ENCODE measurements at places on chromosomes 11 and 22.

GRCh38 chr11:13667245-13667644 lies 1.2 kb upstream of the FAR1 start:
- no peak for DNase-seq

GRCh38 chr11:43341159-43341558 lies 17.6 kb upstream of the TTC17 start:
- DNase-seq = no peak

- DNase-seq = no peak
Observed at GRCh38 chr11:81253244-81253643, 1480.4 kb downstream of the FAM181B start.

DNA sequence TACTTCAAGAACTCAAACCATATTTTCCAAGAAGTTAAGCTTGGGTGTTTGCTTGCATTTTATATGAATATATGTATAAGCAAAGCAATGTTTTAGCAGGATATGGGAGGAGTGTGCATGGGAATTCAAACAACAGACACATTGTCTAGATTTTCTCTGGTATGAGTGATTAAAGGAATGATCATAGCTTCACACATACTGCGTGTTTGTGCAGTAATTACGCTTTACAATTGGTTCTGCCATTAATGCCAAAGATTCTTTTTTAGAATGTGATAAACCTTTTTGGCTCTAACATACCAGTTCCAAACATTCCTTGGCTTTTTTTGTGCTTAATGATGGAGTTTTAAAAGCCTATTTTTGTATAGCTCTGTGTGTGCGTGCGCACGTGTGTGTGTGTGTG lies 54.0 kb downstream of the CCDC34 start:
- no peak for DNase-seq

GRCh38 chr22:40196628-40197360 lies 19.1 kb downstream of the TNRC6B start:
- no peak for DNase-seq

GRCh38 chr22:47783433-47784366 lies 1021.2 kb downstream of the TBC1D22A start:
- no peak for DNase-seq

DNA sequence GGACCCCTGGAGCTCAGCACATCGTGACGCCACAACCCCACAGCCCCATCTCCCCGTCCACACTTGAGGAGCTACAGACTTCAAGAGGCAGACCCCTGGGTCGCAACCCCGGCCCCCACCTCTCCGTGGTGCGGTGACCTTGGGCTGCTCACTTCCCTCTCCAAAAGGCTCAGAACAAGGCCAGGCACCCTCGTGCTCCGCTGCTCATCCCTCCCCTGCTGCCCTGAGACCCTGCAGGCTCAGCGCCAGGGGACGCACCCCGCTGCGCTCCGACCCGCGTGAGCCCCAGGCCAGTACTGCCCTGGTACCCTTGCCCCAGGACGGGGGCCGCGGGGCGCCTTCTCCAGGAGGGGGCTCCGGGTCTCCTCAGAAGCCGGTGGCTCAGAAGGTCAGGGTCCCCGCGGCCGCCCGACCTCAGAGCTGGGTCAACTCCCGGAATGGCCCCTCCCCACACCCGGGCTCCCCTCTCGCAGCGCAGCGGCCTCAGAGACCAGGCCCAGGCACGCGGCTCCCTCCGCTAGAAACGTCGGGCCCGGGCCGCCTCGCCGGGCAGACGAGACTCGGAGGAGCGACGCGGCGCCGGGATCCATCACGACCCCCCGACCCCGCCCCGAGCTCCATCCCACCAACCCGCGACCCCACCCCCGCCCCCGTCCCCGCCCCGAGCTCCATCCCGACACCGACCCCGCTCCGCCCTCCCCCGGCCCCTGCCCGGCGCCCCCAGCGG lies 563 bp downstream of the GATD1 start:
- DNase-seq = no peak

- no peak for DNase-seq
Observed at GRCh38 chr11:83881428-83881827, 595.3 kb upstream of the CCDC90B start.

GRCh38 chr22:37269936-37270678 lies 12.2 kb upstream of the CYTH4 start:
- no peak for DNase-seq

DNA sequence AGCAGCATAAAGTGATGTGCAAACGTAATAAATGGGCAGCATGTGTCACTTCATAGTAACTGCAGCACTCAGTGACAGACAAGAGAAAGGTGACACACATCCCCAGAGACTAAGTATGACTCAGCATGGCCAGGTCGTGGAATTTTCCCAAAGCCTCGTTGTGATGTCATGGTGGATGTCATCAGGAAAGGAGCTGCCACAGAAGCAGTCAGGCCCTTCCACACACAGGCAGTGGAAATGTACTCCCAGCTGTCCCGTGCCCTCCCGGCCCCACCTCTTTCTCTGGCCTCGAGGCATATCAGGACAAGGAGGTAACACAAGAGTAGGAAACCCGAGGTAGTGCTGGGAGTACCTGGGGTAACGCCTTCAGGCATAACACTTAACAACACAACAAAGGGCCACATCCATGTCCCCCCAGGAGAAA lies 8.1 kb downstream of the PC start:
- no peak for DNase-seq

DNA sequence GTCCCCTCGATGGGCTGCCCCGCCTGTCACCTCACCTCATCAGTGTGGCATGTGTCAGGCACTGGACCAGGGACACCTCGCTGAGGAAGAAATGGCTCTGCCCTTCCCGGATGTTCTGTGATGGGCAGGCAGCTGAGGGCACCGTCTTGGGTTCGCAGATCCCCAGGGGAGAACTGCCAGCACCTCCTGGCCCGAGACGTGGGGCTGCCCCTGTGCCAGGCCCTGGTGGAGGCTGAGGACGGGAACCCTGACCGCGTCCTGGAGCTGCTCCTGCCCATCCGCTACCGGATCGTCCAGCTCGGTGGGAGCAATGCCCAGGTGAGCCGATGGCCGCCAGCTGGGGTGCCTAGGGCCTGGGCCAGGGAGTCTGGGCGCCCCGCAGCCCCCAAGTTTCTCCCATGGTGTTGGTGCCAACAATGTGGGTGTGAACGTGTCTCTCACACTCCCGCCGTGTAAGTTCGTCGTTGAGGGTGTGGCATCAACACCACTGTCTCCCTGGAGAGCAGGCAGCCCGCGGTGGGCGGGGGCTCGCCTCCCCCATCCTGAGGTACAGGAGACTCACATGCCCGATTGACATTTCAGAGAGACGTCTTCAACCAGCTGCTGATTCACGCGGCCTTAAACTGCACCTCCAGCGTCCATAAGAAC lies 7.3 kb upstream of the GTSE1 start:
- DNase-seq = no peak

DNA sequence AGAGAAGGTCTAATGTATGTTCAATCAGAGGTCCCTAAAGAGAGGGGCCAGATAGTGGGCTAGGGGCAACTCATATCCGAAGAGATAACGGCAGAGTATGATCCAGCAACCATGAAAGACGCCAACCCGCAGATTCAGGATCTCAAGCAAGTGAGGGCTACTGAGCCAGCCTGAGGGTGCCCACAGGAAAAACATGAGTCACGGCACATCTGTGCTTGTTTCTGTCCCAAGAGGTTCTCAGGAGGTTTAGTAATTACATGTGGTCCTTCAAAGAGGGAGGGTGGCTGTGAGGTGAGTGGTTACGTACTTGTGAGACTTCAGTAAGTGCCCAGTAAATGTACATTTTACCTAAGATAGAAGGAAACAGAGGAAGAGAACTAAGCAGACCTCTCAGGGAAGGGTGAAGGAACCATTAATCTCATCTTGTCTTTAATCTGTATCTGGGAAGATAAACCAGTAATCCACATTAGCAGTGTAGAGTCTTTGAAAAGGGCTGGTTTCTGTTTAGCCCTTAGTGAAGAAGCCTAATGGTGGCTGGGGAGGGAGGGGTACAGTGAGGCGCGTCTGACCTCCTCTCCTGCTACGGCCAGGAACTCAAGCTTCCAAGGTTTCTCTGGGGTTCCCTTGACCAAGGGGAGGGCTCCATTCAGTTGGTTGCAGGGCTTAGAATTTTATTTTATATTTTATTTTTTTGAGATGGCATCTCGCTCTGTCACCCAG lies 10.2 kb downstream of the SIRT3 start:
- no peak for DNase-seq

GRCh38 chr22:24504956-24505736 lies 10.0 kb downstream of the UPB1 start:
- DNase-seq = no peak

DNA sequence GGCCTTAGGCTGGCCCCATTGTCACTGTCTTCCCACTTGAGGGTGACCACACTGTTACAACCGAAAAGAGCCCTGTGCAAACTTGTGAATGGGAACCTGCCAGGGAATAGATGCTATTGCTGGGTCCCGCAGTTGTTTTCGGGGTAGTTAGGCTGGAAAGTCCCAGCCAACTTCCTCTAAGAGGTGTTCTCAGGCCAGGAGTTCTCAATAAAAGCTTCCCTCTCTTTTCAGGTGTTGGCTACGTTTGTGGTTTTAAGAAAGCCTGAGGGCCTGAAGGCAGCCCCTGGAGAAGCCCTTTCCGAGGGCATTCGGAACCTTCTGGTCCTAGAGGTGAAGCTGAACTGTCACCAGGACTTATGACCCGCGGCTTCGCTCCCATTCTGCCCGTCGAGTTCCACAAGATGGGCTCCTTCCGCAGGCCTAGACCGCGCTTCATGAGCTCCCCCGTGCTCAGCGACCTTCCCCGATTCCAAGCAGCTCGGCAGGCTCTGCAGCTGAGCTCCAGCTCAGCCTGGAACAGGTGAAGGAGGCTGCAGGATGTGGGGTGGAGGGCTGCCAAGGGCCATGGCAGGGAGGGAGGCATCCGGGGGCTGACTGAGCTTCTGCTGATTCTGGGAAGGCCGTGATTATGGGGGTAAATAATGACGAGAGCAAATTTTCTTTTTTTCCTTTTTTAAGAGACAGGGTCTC lies 104.8 kb downstream of the PRR5L start:
- DNase-seq = no peak

Data from activated CD4-positive, CD25-positive, alpha-beta regulatory T cell (primary cell).